ENCODE measurements at places on chromosomes 13 and 19. TPM values are rescaled to one million over a fixed set of nuclear protein-coding genes. Genes with fewer than 3 reads are reported as not detected.

- peaks cover 12% of the 10 kb centered on the region for H3K27me3 ChIP-seq
- H3K36me3 ChIP-seq: no peaks in the 10 kb centered on the region
- H3K4me3 ChIP-seq: no peak overlapping the region
- no peaks in the 10 kb centered on the region for H3K4me1 ChIP-seq
- H3K27ac ChIP-seq: no peak overlapping the region
These were observed 8.9 kb upstream of the VSTM2B start for GRCh38 chr19:29516821-29517395.

DNA sequence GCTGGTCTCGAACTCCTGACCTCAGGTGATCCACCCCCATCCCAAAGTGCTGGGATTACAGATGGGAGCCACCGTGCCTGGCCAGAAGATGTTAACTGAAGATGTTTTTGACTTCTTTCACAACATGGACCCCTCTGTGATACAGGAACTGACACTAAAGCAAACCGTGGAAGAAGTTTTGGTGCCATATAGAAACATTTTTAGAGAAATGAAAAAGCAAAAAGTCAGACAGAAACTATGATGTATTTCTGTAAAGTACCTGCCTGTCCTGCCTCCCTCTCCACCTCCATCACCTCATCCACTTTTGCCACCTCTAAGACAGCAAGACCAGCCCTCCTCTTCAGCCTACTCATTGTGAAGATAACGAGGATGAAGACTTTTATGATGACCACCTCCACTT is 11.3 kb downstream of the FBXO27 start:
- no peaks in the 10 kb centered on the region for H3K4me1 ChIP-seq
- H3K27ac ChIP-seq: no peak overlapping the region
- H3K36me3 ChIP-seq: no peaks in the 10 kb centered on the region
- no peak overlapping the region for H3K4me3 ChIP-seq
- H3K27me3 ChIP-seq: peaks cover 11% of the 10 kb centered on the region
- DNase-seq: no peak

GRCh38 chr19:54317108-54317964 is 4.4 kb upstream of the LILRA5 start:
- H3K27me3 ChIP-seq: peaks cover 12% of the 10 kb centered on the region
- no peak overlapping the region for H3K27ac ChIP-seq
- DNase-seq: no peak
- no peaks in the 10 kb centered on the region for H3K4me1 ChIP-seq
- no peaks in the 10 kb centered on the region for H3K36me3 ChIP-seq
- no peak overlapping the region for H3K4me3 ChIP-seq

DNA sequence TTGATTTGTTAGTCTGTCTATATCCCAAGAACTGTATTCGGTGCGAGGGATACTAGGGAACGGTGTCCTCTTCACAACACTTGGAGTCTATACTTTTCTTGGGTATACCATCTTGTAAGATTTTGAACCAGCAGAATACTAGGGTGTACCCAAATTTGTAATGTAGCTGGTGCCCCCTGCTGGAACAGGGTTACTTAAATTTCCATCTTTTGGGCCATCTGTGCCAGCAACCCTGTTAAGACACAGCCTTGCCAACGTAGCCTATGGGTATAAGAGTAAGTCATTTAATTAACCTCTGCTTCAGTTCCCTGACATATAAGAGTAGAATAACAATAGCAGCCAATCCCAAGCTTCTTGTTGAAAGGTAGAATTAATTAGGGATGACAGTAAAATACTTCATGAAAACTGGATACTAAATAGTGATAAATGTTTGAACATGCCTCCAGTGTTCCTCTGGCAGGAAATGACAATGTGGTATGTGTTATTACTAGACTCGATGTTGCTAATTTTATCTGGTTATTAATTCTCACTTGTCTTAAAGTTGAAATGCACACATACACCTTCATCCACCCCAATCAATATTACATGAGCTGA is 607.6 kb downstream of the FGF9 start:
- DNase-seq: peak; percentile 84
- H3K27ac ChIP-seq: no peak overlapping the region
- no peaks in the 10 kb centered on the region for H3K36me3 ChIP-seq
- H3K27me3 ChIP-seq: no peaks in the 10 kb centered on the region
- no peak overlapping the region for H3K4me3 ChIP-seq
- H3K4me1 ChIP-seq: peaks cover 10% of the 10 kb centered on the region

DNA sequence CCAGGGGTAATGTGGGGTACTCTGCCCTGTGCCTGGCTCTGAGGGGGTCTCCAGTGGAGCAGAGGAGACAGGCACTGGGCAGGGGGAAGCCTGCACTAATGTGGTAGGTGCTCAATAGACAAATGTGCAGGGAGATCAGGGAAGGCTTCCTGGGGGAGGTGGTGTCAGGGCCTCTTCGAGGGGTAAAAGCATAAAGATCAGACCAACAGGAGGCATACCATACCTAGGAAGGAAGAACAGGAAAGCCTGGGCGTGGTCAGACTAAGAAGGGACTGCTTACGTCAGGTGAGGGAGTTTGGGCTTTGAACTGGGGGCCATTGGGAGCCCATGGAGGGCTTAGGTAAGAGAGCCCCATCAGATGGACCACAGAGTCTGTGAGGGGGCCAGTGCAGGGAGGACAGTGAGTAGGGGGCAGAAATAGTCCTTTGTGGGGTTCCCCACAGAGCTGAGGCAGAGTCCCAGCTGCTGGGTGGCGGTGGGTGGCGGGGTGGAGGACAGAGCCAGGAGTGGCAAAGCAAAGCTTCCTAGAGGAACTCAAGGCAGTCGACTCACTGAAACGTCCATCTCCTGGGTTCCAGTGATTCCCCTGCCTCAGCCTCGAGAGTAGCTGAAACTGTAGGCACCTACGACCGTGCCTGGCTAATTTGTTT is 8.8 kb downstream of the PRR36 start:
- no peaks in the 10 kb centered on the region for H3K36me3 ChIP-seq
- H3K27me3 ChIP-seq: peaks cover 26% of the 10 kb centered on the region
- no peak overlapping the region for H3K4me3 ChIP-seq
- peaks cover 33% of the 10 kb centered on the region for H3K4me1 ChIP-seq

GRCh38 chr13:85230691-85231093 is 568.5 kb downstream of the SLITRK6 start:
- no peak for DNase-seq
- no peak overlapping the region for H3K4me3 ChIP-seq

- H3K36me3 ChIP-seq: no peaks in the 10 kb centered on the region
- H3K27me3 ChIP-seq: peaks cover 11% of the 10 kb centered on the region
- no peak for DNase-seq
- no peaks in the 10 kb centered on the region for H3K4me1 ChIP-seq
These were observed 40.5 kb upstream of the KCTD15 start for GRCh38 chr19:33756177-33756576.

DNA sequence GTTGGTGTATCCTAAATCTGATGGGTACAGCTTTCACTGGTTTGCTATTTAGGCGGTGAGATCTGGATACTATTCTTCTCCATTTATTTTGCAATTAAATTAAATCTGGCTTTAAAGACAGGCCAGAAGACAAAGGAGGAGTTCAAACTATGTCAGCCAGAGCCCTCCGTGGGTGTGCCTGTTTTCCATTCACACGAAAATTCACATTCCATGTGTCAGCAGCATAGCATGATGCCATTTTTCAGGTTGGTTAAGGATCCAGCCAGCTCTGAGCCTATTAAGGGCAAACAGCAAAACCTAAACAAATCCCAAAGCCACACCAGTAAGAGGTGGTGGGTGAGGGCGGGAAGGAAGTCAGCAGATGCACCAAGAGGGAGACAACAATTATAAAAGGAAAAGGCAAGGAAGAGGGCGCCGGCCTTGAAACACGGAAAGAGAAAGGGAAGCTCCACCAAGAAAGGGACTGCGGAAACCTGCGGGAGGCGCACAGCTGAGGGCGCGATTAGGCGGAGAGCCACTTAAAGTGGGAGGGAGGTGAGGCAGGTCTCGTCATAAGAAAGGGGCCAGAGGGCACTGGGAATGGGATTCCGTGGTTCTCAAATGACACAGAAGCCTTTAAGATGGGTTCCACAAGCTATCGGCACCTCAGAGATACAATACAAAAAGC is 43.0 kb downstream of the CARS2 start:
- no peak overlapping the region for H3K27ac ChIP-seq
- no peaks in the 10 kb centered on the region for H3K27me3 ChIP-seq
- H3K4me1 ChIP-seq: peaks cover 25% of the 10 kb centered on the region
- no peak overlapping the region for H3K4me3 ChIP-seq

GRCh38 chr19:56141417-56141993 is 418 bp downstream of the ZNF444 start:
- H3K27me3 ChIP-seq: no peaks in the 10 kb centered on the region
- DNase-seq: peak; percentile 46
- peak overlapping the region; percentile 97 for H3K4me3 ChIP-seq
- H3K36me3 ChIP-seq: peaks cover 1% of the 10 kb centered on the region
- H3K27ac ChIP-seq: peak overlapping the region; percentile 95

- peaks cover 47% of the 10 kb centered on the region for H3K27me3 ChIP-seq
- peak overlapping the region; percentile 72 for H3K27ac ChIP-seq
- peak; percentile 60 for DNase-seq
- peaks cover 29% of the 10 kb centered on the region for H3K4me1 ChIP-seq
These were observed 2.2 kb downstream of the PNMA8B start for GRCh38 chr19:46493236-46494145.

DNA sequence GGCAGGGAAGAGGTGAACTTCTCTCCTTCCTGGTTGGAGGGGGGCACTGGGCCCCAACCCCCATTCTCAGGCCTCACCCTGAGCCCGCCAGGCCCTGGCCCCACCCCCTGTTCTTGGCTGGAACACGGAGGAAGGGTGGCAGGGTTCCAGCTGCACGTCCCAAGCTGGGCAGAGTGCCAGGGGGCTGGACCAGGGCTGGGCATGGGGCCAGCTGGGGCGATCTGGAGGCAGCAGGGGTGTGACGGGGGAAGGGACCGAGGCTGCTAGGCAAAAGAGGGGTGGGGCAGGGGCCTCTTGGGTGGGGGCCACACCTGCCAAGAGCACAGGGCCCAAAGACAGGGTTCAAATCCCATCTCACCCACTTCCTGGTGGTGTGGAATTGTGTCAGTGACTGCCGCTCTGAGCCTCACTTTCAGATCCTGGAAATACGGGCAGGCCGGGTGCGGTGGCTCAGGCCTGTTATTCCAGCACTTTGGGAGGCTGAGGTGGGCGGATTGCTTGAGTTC is 2.2 kb downstream of the HIF3A start:
- no peaks in the 10 kb centered on the region for H3K36me3 ChIP-seq
- no peak for DNase-seq
- no peak overlapping the region for H3K4me3 ChIP-seq

DNA sequence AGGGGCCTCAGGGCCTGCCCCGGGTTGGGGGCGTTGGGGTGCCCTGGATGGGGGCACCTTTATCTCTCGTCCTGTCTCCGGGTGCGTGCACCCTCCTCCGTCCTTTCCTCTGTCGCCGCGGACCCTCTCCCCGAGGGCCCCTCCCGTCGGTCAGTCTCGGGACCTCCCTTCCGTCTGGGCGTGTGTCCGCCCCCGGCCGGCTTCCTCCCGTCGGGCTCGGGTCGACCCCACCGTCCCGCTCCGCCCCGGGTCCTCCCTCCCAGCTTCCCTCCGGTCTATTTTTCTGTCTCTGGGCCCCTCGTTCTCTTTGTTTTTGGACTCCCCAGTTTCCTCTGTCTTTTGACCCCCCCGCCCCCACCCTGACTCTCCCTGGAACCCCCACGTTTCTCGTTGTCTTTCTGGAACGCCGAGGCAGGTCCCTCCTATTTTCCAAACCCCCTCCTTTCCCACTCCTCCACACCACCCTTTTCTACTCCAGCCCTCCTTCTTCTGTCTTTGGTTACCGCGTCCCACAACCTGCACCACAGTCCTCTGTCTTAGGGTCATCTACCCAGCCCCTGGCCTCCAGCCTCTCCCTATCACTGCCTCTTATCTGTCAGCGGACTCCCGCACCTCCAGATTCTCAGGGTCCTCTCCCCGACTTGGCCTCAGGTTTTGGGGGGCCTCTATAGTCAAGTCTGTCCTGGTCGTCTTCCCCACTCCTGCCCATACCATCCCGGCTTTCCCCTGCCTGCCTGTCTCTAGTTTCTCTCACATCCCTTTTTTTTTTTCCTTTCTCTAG is 757 bp downstream of the EGLN2 start:
- peak; percentile 44 for DNase-seq
- H3K4me3 ChIP-seq: peak overlapping the region; percentile 94
- H3K36me3 ChIP-seq: peaks cover 31% of the 10 kb centered on the region
- H3K27ac ChIP-seq: peak overlapping the region; percentile 95
- H3K4me1 ChIP-seq: peaks cover 63% of the 10 kb centered on the region

GRCh38 chr19:54339646-54340358 is 840 bp upstream of the LILRA4 start:
- no peaks in the 10 kb centered on the region for H3K4me1 ChIP-seq
- H3K36me3 ChIP-seq: no peaks in the 10 kb centered on the region
- peaks cover 4% of the 10 kb centered on the region for H3K27me3 ChIP-seq

- H3K4me3 ChIP-seq: no peak overlapping the region
- H3K36me3 ChIP-seq: no peaks in the 10 kb centered on the region
- H3K4me1 ChIP-seq: no peaks in the 10 kb centered on the region
- peaks cover 9% of the 10 kb centered on the region for H3K27me3 ChIP-seq
These were observed 17.4 kb upstream of the SDHAF1 start for GRCh38 chr19:35977446-35978222.

GRCh38 chr13:114080739-114081561 is 51.5 kb downstream of the RASA3 start:
- H3K36me3 ChIP-seq: peaks cover 9% of the 10 kb centered on the region
- no peak overlapping the region for H3K27ac ChIP-seq
- no peak overlapping the region for H3K4me3 ChIP-seq
- peaks cover 51% of the 10 kb centered on the region for H3K4me1 ChIP-seq

GRCh38 chr13:41603917-41604316 is 146.6 kb downstream of the RGCC start:
- peaks cover 40% of the 10 kb centered on the region for H3K36me3 ChIP-seq
- no peaks in the 10 kb centered on the region for H3K4me1 ChIP-seq
- H3K4me3 ChIP-seq: no peak overlapping the region
- H3K27ac ChIP-seq: no peak overlapping the region
- DNase-seq: no peak

GRCh38 chr13:112392719-112393118 is 16.6 kb downstream of the SPACA7 start:
- H3K27me3 ChIP-seq: peaks cover 2% of the 10 kb centered on the region
- H3K4me1 ChIP-seq: no peaks in the 10 kb centered on the region
- H3K27ac ChIP-seq: no peak overlapping the region

Gene USHBP1
- 0.20 TPM for total RNA-seq

Gene ZNF610
- 0.64 TPM for total RNA-seq

Gene FPR1
- not detected for total RNA-seq

Gene HCN2
- total RNA-seq: 0.49 TPM

Gene IL4I1
- 7.5 TPM for total RNA-seq

Gene HNRNPA1L2
- total RNA-seq: 6.7 TPM

Gene ARRDC2
- total RNA-seq: 19.0 TPM

Gene ZNF878
- 0.49 TPM for total RNA-seq

Measured in activated naive CD4-positive, alpha-beta T cell treated with anti-CD3 and anti-CD28 coated beads for 36 hours (primary cell).